A172 (cell line): ENCODE measurements at places on chromosomes 5 and 9.

- no peak for DNase-seq
Measured at GRCh38 chr9:90836411-90837080, 34.9 kb downstream of the SYK start.

DNA sequence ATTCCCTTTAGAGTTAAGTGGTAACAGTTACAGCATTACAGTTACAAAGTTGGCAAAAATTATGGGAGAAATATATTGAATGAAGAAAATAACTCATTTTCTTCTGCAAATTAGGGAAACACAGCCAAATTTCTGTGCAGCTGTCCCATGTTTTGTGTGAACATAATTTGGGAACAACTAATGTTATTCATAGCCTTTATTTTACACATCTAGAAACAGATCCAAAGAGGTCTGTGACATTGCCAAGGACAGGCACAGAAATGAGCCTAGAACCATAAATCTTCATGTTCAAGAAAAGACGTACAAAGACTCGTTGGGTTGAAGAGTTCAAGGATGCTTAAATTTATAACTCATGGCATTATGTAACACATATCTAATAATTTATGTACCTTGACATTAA is 114.1 kb upstream of the TXNDC8 start:
- DNase-seq, result no peak

GRCh38 chr9:24044576-24044975 is 218.5 kb upstream of the ELAVL2 start:
- no peak for DNase-seq

DNA sequence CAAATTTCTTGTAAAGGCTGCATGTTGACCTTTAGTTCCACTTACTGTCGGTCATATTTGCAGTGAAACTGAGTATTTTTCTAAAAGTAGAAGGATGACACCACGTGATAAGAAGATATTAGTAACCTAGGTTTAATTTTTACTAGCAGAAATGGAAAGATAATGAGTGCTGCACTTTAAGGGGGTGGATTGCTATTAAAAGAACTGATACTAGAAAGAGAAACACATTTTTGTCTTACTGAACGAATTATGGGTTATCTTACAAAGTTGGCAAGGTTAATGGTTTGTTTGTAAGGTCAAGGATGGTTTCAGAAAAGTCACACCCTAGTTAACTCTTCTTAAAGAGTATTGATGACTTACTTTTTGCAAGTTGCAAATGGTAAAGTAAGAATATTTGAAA is 2.4 kb downstream of the MACIR start:
- no peak for DNase-seq

GRCh38 chr9:4566806-4567205 is 76.5 kb downstream of the SLC1A1 start:
- no peak for DNase-seq

DNA sequence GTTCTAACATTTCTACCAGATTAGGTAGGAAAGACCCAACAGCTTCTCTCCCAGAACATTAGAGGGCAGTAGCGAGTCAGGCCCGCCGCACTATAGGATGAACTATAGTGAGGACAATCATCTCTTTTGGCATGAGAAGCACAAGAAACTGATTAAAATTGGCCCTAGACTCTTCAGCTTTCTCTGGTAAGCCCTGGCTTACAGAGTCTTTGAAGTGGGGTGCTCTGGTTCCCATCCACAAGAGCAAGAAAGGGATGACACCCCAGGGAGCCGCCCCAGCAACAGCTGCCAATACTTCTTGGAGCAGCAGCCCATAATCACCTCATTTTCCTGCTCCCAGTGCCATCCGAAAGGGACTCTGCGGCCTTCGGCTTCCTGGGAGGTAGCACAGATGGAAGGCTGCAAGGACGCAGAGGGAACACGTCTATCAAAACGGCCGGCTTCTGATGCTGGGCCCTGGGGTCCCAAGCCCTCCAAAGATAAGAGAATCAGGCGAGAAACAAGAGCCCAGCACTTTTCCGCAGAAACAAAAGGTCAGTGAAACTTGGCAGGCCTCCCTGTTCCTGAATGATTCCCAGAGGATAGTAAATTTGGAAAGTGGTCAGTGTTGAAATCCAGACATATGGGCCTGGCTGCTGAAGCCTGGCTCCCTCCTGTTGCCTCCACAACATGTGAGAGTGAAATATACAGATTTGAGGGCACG is 69.3 kb downstream of the HSD17B3 start:
- peak; percentile 67 for DNase-seq

GRCh38 chr9:77876590-77876989 is 155.0 kb downstream of the GNAQ start:
- DNase-seq, result no peak

GRCh38 chr9:34458959-34459340 is 345 bp downstream of the DNAI1 start:
- DNase-seq, result no peak

DNA sequence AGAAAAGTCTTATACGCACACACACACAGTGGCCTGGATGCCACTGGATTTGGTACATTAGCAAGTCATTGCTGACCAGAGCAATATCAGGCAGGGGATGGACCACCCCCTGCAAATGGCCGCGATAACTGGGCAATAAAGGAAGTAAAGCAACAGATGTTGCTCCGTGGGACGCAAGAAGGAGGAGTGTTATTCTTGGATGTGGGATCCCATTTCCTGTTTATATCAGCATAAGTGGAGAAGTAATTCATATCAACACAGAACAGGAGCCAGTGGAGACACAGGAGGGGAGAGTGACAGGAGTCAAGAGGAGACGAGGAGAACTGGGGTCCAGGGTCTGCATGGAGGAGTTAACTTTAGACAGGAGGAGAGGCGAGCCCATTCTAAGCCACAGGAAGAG is 18.4 kb downstream of the RUFY1 start:
- DNase-seq, result no peak

GRCh38 chr9:10721301-10721700 is 108.5 kb upstream of the PTPRD start:
- DNase-seq, result no peak

DNA sequence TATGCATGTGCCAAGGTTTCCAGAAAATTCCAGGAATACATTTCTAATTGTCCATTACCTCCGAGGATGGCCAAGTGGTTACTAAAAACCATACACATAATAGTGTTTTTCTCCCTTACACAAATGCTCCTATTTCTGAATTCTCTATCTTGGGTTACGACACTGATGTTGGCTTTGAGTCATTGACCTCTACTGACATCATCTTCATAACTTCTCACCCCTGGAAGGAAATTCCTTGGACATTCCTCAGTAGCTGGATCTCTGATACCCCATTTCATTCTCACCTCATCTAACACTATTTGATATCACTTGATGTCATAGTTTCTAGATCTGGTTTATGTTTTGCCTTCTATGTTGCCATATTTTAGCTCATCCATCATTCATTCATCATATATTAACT is 287.2 kb downstream of the CTNND2 start:
- DNase-seq, result no peak

- no peak for DNase-seq
Measured at GRCh38 chr9:98995971-98996504, 52.3 kb downstream of the COL15A1 start.

GRCh38 chr9:33453286-33453860 is 6.0 kb upstream of the AQP3 start:
- DNase-seq, result no peak

GRCh38 chr5:19001539-19001938 is 986.5 kb downstream of the CDH18 start:
- no peak for DNase-seq

DNA sequence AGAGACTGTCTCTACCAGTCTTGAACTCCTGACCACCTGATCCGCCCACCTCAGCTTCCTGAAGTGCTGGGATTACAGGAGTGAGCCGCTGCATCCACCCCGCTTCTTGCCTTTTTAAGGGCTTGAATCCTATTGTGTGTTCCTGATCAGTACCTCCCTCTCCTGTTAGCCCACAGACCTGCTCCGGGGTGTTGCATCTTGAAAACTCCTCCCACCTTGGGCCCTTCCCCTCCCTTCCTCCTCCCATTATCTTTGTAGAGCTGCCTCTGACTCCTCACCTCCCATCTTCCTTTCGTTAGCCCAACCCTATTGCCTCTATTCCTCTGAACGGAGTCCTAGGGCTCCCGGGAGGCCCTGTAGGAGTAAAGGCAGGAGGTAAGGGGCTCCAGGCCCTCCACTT is 48.5 kb upstream of the NEK6 start:
- no peak for DNase-seq

DNA sequence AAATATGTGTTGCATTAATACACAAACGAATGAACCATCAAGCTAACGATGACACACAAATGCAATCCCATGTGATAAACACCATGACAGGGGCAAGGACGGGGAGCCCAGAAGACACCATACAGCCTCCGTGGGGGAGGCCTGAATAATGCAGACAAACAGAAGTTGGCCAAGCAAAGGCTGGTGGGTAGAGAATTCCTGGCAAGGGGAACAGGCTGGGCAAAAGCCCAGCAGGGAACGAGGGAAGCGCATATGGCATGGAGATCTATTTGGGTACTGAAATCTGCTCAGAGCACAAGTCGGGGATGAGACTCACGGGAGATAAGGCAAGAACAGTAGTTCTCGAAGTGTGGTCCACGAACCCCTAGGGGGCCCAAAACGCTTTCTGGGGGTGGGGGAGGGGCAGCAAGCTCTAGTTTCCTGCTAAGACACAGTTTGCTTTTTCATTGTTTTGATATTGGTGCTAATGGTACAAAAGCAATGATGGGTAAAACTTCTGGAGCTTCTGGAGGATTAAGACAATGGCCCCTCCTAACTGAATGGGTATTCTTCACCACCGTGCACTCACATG is 42.9 kb upstream of the FBXW11 start:
- DNase-seq, result no peak

- no peak for DNase-seq
Measured at GRCh38 chr9:108212184-108212583, 643.6 kb downstream of the ACTL7B start.

DNA sequence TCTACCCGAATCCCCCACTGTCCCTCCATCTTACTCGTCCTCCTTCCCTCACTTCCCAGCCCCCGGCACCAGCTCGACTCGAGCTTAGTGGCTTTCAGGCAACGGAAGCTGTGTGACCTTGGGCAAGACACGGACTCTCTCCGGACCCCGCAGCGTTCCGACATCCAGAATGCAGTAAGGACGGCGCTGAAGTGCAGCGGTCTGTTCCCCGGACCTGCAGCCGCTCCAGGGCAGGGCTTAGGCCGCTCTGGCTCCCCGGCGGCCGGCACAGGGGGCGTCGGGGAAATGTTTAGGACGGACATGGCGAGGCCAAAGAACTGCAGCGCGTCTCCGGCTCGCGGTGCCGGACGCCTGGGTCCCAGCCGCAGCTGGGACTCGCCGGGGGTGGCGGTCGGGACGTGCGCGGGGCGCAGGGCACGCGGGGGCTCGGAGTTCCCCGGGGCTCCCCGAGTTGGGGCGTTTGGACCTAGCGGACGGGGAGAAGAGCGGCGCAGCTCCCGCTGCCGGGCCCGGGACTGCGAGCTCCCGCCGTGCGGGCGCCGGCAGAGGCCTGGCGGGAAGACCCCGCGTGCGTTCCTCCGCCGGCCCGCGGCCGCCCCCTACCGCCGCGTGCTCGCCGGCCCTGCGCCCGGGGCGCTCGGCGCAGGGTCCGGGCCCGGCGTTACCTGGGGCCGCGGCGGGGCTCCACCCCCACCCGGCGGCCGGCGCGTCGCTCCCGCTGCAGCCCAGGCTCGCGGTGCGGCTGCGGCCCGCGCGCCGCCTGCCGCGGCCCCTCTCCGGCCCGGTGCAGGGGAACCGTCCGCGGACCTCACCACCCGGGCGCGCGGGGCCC is 5.6 kb upstream of the RNF44 start:
- DNase-seq, result no peak

GRCh38 chr5:151492729-151493128 is 45.3 kb downstream of the SLC36A1 start:
- DNase-seq, result peak; percentile 61

- no peak for DNase-seq
Measured at GRCh38 chr5:179237770-179238627, 107.3 kb downstream of the ADAMTS2 start.

DNA sequence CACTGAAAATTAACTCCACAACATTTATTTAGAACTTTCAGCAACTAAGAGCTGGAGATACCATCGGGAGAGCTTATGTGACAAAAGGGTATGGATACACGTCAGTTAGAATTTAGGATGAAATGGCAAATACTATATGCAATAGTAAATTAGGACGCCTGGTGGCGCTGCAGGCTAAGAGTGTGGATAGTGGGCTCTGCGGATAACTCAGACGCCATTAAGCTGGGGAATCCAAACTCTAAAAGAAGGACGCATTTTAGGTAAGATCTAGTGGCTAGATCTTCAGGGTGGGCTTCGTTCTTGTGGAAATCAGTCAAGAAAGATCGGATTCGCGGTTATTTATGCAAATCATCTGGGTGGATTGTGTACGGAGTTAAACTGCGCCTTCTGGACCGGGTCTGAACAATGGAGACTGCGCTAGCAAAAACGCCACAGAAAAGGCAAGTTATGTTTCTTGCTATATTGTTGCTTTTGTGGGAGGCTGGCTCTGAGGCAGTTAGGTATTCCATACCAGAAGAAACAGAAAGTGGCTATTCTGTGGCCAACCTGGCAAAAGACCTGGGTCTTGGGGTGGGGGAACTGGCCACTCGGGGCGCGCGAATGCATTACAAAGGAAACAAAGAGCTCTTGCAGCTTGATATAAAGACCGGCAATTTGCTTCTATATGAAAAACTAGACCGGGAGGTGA is at the start of gene PCDHB5:
PCDHB5 (plus strand) TSS at position 177 of the 688 bp plus-strand sequence; CDS start at position 406, 229 bp downstream.
- peak; percentile 66 for DNase-seq

GRCh38 chr5:110002652-110003051 is 312.9 kb downstream of the MAN2A1 start:
- DNase-seq, result no peak

GRCh38 chr9:38357350-38358114 is 35.0 kb upstream of the ALDH1B1 start:
- DNase-seq, result no peak

DNA sequence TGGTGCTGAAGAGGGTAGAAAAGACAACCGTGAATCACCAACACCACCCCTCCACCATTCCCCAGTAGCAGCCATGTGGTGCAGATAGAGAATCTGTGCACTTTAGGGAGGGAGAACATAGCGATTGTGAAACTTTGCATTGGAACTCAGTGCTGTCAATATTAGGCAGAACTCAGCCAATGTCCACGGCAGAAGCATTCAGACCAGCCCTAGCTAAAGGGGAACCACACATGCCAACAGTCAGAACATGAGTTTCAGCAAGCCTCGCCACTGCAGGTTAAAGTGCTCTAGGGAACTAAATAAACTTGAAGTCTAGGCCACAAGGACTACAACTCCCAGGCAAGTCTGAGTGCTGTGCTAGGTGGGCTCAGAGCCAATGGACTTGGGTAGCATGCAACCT is 38.5 kb upstream of the DEPDC1B start:
- DNase-seq, result no peak

- peak; percentile 34 for DNase-seq
Measured at GRCh38 chr5:61298580-61298979, 33.5 kb upstream of the ZSWIM6 start.

GRCh38 chr5:68271124-68271523 is 55.6 kb downstream of the PIK3R1 start:
- DNase-seq, result no peak

- DNase-seq, result peak; percentile 44
Measured at GRCh38 chr5:131589510-131590348, 45.3 kb downstream of the RAPGEF6 start.

DNA sequence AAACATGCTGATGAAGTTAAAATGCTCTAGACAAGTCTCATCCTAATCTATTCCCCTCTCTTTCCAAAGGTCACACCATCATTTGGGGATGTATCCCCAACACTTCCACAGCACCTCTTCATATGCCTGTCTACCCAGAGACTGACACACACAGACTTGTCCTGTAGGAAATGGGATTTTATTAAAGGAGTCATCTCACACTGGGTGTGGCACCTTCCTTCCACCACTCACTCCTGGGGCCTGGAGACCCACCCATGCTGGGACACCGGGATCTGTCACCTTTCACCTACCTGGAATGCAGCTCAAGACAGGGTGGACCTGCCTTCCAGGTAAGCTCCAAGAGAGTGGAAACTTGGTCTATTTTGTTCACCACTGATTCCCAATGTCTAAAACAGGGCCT is 99.4 kb upstream of the HAND1 start:
- no peak for DNase-seq
